Kidney epithelial cell (primary cell): ENCODE measurements at places on chromosomes 5 and 9. TPM values are rescaled to one million over a fixed set of nuclear protein-coding genes. Genes with fewer than 3 reads are reported as not detected.

The AQP3 gene
- total RNA-seq: 0.89 and 1.1 TPM in 2 replicates

The ZBTB34 gene
- total RNA-seq: 10.4 and 11.2 TPM in 2 replicates

The PCDHB14 gene
- 1.5 and 2.9 TPM in 2 replicates for total RNA-seq

The GPR150 gene
- 0.25 TPM in 1 of 2 replicates, not detected in the other for total RNA-seq

The PTPN3 gene
- total RNA-seq: 29.6 and 33.6 TPM in 2 replicates

The RHOBTB3 gene
- total RNA-seq: 68.4 and 93.5 TPM in 2 replicates
